ENCODE measurements at places on chromosomes 1 and 21.

DNA sequence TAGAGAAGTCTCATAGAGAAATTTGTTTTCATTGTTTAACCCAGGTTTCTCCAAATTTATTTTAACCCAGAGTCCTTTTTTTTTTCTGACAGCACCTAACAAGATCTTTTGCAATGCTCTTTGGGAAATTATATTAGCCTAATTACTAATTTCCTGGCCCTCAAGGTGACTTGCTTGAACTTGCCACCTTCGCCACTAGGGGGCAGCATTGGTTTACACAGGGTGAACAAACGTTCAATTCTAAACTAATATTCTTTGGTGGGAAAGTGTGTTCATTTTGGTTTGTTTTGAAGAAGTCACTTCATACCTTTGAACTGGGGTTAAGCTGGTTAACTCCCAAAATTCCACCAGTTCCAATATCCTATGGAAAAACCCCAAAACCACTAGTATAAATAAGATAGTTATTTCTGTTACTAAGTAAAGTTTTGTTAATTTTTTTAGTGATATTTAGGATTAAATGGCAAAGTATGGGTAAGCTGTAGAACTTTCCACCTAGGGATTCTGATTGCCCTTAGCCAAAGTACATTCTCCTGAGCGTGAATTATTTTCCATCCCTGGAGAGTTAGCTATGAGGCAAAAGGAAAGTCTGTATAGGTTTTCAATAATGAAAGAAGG, 13.0 kb downstream of the CCDC190 start:
- DNase-seq, result peak; percentile 77

- DNase-seq, result no peak
Observed at GRCh38 chr1:162703708-162704107, 71.4 kb downstream of the DDR2 start.

- no peak for DNase-seq
Observed at GRCh38 chr1:213666113-213666512, 321.7 kb upstream of the PROX1 start.

DNA sequence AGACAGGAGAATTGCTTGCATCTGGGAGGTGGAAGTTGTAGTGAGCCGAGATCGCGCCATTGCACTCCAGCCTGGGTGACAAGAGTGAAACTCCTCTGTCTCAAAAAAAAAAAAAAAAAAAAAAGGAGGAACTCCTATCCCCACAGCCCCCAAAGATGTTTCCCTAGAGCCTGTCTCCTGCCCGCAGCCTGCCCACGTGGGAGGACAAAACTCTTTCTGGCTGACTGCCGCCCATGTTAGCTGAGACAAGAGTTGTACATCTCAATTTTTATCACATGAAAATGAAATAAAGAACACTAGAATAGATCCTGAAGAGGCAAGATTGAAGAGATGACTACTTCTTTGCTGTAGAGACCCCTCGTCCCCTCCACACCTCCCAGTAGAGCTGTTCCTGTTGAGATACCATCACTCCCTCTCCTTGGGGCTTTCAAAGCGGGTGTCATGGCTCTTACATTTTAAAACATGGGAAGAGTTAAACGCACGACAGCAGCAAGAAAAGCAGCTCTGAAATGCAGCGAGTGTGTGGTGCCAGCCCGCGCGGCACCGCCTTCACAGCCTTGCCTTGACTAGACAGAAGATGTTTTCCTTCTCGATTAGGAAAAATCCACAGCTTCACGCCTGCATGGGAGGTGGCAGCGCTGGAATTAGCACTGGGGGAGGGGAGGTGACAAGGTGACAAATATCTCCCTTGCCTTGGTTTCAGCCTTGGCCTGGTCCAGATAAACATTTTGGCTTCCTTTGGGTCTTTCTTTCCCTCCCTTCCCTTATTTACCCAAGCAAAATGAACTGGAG, 253.4 kb upstream of the CSF3R start:
- DNase-seq, result no peak

- DNase-seq, result no peak
Observed at GRCh38 chr1:162779043-162779442, 11.5 kb upstream of the HSD17B7 start.

- DNase-seq, result no peak
Observed at GRCh38 chr1:163565166-163565565, 243.4 kb downstream of the NUF2 start.

GRCh38 chr1:74571891-74572290, 59.5 kb upstream of the LRRC53 start:
- DNase-seq, result no peak

DNA sequence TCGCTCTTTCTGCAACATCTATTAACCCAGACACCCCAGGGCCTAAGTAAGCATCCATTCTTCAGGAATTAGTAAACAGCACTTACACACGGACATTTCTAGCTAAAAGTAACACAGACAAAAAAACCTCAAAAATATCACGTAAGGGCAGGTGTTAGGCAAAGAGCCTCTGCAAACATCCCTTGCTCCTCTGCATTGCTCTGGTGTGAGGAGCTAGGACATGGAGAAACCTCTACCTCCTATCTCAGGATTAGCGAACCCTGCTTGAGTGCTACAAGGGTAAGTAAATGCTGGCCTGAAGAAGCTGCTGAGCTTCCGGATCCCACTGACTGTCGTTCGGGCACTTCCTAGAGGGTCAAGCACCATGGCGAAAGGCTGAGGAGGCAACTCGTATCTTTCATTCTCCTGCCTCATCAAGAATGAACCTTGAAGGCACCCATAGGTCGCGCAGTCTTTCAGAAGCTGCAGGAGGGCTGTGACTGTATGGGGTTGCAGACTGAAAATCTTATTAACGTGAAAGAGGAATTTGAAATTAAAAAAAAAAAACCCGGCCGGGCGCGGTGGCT, 2.1 kb downstream of the PTGER3 start:
- no peak for DNase-seq

GRCh38 chr1:206961668-206962067, 8.6 kb downstream of the FCAMR start:
- DNase-seq, result no peak

DNA sequence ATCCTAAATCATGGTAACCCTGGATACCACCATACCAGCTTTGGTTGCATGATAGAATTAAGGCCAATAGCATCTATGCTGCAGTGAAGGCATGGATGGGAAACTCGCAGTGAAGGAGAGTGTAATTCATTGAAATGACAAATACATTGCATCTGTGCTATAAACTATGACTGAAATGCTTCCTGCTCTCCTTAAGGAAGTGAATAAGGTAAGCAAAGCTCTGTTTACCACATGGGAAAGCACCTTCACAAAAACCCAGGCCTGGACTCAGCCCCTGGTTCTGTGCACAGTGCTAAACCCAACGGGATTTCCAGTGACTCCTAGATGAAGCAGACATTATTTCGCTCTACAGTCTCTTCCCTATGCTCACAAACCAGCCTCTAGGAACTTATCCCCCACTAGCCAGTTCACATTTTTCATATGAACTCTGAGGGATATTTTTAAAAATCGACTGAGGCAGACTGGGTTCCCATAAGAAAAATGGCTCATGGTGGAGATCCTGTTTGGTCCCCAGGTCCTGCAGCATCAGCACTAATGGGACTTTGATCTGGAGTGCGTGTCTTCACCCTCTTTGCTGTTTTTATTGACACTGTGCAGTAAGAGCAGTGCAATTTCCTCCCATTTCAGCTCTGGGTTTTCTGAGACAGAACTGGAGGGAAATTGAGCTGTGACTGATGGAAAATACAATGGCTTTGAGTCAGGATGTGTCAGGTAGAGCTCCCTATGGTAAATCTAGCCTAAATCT, 362.7 kb downstream of the SIPA1L2 start:
- no peak for DNase-seq

GRCh38 chr21:45151445-45152160, 77.2 kb downstream of the ADARB1 start:
- DNase-seq, result peak; percentile 42

DNA sequence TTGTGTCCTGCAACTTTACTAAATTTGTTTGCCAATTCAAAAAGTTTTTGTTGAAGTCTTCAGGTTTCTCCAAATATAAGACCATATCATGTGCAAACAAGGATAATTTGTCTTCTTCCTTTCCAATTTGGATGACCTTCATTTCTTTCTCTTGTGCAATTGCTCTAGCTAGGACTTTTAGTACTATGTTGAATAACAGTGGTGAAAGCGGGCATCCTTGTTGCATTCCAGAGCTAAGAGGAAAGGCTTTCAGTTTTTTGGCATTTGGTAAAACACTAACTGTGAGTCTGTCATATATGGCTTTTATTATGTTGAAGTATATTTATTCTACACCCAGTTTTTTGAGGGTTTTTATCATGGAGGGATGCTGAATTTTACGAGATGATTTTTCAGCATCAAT, 630.0 kb upstream of the ADGRL2 start:
- no peak for DNase-seq

DNA sequence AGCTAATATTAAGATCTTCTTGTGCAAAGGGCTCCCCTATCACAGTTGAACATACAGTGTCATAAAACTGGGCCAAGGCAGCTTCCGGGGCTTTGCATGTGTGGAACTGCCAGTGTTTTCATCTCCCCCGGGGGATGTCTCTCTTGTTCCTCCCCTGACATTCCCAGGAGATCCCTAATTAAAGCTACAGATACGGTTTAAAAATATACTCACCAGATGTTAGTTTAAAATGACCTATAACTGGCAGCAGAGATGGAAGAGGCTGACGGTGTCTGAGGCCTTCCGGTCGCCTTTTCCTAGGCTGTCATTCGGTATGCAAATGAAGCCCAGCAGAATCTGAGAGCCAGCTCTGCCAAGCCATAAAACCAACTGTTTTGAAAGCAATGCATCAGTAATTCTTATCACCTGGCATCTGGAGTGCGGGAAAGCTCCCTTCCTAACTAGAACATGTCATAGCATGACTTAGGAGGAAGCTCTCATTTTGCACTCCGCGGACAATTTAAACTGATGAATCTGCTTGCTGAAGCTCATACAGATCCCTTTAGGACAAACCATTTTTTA, 436.5 kb upstream of the VAMP3 start:
- DNase-seq, result no peak

GRCh38 chr1:67745875-67746698, 61.1 kb downstream of the GADD45A start:
- no peak for DNase-seq

DNA sequence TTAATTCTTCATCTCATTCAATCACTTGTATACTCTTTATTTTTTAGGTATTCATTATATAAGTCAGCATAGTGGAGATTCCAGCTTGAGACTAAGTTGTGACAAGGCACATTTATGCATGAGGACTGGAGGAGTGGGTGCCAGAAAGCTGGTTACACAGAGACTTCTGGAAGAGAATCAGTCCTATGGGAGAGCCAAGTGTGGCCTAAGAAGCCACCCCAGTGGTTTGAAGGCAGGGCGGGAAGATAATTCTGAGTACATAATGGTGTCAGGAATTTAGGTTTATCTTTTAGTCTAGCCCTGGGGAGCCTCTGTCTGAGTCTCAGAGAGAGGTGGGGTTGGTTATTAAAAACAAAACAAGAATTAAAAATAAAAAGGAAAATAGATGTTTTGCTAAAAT, 83.0 kb downstream of the SPAG17 start:
- DNase-seq, result no peak

- DNase-seq, result no peak
Observed at GRCh38 chr1:153563483-153563901, 2.2 kb downstream of the S100A2 start.

DNA sequence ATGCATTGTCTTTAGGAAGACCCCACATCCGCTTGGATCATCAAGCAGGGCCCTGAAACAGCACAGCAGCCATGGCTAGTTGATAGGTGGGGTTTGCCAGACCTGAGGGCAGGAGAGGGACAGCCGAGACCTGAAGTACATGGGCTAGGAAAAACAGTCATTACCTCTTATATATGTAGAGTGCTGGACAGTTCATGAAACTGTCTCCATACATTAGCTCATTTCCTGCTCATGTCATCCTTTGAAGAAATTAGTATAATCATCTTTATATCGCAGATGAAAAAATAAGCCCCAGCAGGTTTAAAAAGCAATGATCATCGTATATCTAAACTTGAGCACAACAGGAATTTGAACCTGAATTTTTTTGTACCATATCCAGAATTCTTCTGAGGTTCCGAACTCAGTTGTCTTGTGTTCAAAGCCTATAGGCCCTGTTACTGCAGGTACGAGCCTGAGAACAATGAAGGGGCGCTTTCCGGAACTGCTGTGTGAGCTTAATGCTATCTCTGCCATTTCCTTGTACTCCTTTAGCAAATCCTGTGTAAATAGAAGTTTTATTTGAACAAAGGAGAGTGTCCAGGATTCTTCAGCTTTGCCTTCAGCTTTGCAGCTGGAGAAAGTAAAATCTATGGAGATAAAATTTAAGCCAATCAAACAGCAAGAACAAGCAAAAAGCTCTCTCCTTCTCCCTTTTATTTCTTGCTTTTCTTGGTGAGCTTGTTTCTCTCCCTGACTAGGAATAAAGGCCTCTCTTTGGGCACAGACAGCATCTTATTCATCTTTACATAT, 32.4 kb upstream of the DUSP10 start:
- DNase-seq, result no peak

- DNase-seq, result no peak
Observed at GRCh38 chr1:116933606-116934515, 24.1 kb downstream of the PTGFRN start.

DNA sequence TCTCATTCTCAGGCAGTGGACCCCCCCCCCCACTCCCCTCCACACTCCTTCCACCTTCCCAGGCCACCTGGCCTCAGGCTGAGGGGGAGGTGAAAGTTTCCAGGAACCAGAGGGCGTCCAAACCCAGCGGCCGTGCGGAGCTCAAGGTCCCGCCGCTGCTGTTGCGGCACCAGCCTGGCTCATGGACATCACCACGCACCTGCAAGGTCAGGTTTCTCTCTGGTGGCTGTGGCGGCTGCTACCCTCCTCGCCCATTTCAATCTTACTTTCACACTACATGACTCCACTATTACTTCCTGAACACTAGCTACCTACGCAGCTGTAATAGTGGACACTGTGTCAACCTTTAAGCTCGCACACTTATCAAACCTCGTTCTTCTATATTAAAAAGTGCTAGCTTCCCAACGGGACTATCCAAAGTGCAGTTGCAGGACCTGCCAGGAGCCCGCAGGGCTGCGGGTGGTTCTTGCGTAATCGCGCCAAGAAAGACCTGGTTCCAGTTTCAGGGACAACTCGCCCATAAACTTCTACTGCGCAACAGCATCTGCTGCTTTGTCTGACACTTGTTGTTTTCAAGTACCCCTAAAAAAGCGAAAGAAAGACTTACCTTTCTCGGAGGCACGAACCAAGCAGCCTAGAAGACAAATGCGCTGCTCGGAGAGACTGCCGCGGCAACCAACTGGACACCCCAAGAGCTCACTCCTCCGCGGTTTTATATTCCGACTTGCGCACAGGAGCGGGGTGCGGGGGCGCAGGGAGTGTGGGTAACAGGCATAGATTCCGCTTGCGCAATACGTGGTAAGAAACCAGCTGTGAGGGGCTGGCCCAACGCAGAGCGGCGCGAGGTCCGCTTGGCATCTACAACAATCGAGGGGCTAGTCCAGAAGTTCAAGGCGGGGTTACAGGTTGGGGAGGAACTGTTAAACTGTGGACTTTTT, at the start of gene DIRAS3:
DIRAS3 (minus strand) TSS at position 687 of the 938 bp plus-strand sequence. CDS start 3,330 bp downstream, outside the sequence.
- DNase-seq, result no peak

DNA sequence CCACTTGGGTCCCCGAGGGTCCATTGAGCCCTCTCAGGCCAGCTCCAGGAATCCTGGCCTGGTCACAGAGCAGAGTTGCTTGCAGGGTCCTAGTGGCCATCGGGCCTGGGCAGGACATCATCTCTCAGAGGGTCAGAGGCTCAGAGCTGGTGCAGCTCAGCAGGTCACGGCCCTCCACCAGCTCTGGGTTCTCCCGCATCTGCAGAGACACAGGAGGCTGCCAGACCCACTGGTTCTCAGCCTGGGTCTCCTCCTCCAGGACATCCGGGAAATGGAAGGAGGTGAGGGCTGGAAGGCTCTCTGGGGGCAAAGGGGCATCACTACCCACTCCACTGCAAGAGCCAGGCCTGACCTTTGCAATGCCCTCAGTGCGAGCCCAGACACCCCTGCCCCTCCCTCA, 6.5 kb downstream of the TMEM54 start:
- DNase-seq, result no peak

Data from OCI-LY7 (cell line).